ENCODE measurements at places on chromosomes 5 and 9.

GRCh38 chr9:74245866-74246497 lies 251.2 kb upstream of the RORB start:
- DNase-seq: no peak

- DNase-seq: no peak
Observed at GRCh38 chr9:77661566-77662085, 13.5 kb upstream of the GNA14 start.

DNA sequence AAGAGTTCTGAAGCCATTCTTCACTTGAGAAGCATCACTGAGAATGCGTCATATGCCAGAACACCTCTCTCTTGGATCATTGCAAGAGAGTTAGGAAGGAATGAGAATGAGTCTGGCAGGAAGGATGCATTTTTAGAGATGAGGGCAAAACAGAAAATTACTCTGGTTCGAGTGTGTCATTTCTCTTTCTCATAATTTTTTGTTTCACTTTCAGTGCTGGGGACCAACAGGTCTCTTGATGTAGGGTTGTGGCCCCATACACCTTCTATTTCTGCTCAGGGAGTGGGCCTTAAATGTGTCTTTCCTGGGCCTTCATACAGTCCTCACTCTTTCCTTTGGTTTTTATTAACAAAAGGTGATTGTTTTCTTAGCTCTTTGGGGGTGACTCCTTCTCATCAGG lies 302.4 kb downstream of the NR3C1 start:
- DNase-seq: no peak

GRCh38 chr5:33690374-33691135 lies 201.2 kb downstream of the ADAMTS12 start:
- DNase-seq: no peak

- no peak for DNase-seq
Observed at GRCh38 chr5:133742431-133742988, 130.2 kb upstream of the FSTL4 start.

- DNase-seq: no peak
Observed at GRCh38 chr9:122005597-122005996, 87.5 kb downstream of the TTLL11 start.

DNA sequence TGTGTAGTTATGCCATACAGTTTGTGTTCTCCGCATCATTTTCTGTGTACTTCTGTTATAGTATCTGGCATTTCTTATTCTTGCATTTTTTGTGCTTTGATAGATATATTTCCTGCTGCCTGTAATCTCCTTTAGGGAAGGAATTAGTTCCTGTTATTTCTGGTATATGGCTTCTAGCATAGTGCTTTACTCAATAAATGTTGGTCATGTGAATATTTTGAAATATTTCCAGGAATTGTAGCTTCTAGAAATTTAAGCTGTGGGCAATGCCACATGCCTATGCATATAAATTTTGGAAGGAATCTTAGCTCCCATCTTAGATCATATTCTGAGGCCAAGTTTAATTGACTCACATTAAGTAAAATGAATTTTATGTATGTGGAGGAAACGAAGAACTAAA lies 11.5 kb upstream of the PRRC1 start:
- DNase-seq: no peak

DNA sequence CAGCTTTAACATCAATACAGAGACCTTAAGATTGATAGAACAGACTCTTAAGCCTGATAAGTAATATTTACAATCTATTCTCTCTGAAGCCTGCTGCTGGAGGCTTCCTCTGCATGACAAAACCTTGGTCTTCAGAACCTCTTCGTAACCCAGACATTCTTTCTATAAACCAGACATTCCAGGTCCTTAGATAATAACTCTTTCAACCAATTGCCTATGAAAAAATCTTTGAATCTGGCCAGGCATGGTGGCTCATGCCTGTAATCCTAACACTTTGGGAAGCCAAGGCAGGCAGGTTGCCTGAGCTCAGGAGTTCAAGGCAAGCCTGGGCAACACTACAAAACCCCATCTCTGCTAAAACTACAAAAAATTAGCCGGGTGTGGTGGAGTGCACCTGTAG lies 327.8 kb downstream of the ENC1 start:
- no peak for DNase-seq

- DNase-seq: no peak
Observed at GRCh38 chr5:133284306-133284705, 232.5 kb downstream of the HSPA4 start.

GRCh38 chr5:135208903-135209721 lies 175.1 kb upstream of the PITX1 start:
- no peak for DNase-seq

GRCh38 chr5:33840927-33841547 lies 50.8 kb downstream of the ADAMTS12 start:
- no peak for DNase-seq

DNA sequence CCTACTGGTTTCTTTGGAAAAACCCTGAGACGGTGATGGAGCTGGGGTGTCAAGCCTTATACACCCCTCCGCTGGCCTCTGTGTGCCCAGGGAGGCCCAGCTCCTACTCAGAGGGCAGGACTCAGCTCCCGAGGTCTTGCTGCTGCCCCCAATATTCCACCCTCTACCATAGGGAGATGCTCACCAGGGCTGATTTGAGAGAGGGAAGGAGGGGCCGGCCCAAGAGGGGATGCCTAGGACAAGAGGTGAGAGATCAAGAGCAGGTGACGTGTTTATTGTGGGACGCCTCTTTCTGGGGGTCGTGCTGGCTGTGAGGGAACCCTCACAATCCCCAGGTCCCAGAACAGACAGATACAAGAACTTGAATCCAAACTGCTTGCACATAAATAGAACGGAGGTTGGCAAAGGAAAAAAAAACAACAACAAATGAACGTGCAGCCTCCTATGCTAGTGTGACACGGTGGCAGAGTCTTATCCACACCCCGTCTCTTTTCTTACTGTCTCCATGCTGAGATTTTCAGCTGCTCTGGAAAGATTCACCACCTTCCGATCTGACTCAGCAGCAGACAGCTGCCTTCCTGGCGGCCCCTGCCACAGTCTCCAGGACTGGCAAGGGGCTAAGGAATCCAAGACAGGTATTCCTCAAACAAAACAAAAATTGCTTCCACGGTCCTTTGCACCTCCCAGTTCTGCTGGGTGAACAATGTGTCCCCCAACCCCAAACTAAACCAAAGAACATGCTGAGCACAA lies 22.3 kb downstream of the FABP6 start:
- DNase-seq: no peak

GRCh38 chr9:76906647-76906975 lies 697 bp upstream of the PRUNE2 start:
- no peak for DNase-seq

- DNase-seq: peak; percentile 36
Observed at GRCh38 chr5:140402258-140403074, 833 bp downstream of the ANKHD1 start.

- DNase-seq: no peak
Observed at GRCh38 chr5:125576822-125577221, 830.4 kb upstream of the ZNF608 start.

DNA sequence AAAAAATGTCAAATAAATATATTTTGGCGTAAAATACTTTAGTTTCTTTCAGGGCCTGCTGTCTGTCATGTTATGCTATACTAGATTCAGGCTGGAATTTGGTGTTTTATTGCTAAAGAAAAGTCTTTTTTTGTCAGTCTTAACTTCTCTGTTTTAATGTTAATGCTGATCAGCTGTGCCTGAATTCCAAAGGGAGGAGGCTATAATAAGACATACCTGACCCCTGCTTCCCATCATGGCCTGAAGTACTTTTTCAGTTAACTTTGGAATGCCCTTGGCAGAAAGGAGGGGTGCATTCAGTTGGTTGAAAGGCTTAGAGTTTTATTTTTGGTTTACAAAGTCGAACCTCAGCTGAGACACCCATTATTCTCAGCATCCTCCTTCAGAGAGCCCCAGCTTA lies 58.1 kb upstream of the PANK3 start:
- DNase-seq: no peak

- no peak for DNase-seq
Observed at GRCh38 chr5:44321144-44321725, 68.0 kb downstream of the FGF10 start.

GRCh38 chr9:68706363-68707201 lies 1.5 kb downstream of the PIP5K1B start:
- no peak for DNase-seq

GRCh38 chr9:136851941-136852663 lies at the start of gene MAMDC4:
Gene MAMDC4, plus strand, starts transcription at chr9:136852346. Its CDS starts 71 bp downstream, at chr9:136852417.
- no peak for DNase-seq

DNA sequence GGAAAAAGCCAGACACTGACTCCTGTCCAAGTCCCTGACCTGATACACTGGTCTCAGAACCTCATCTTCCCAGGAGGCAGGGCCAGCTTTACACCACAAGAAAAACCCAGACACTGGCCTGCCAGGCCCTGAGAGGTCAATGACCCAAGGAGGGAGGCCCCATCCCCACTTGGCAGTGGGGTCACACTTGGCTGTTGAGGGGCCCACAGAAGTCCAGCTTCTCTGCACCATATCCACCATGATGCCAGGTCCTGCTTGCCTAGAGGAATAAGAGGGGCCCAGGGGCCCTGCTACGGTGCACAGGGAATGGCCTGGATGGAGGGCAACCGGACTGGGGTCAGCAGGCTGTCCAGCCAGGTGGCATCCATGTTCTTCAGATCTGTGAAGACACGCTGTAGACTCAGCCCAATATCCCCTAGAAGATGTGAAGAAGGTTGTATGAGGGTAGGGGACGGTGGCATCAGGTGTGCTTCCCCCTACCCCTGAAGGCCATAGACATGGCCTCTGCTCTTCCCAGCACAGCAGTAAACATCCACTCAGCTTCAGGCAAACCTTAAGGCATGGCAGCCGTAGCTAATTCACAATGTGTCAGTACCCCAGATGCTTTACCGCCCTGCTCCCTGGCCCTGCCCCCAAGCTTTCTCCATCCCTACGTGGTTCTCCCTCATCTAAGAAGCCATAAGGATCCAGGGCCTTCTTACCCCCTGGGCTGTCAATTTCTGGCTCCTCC lies 6.7 kb downstream of the IRF1 start:
- DNase-seq: no peak

DNA sequence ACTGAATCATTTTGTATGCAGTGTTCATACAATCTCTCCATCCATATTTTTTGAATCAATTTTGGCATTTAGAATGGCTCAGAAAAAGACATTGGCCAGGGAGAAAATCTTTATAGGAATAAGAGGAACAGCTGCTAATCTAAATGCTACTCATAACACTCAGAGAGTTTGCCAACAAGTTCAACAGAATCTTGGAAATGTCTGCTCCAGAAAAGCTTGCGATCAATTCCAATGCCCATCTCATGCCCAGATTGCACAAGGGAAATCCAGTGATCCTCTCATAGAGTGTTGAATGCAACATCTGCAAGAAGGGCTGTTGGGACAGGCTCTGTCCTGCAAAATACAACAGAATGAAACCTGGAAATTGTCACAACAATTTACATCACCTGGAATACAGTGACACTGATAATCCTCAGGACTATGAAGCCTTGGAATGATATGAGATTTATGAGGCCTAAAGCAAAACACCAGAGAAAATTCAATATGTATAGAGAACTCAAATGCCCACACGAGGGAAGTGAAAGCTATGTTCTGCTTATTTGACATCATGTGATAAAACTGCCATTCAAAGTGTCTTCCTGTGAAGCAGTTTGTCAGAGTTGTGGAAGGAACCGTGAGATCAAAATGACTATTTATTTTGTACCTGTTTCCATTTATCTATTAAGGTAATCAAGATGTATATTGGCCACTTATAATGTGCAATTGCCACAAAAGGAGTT lies 190.1 kb downstream of the PARP8 start:
- no peak for DNase-seq

GRCh38 chr9:98933185-98933584 lies 10.5 kb upstream of the COL15A1 start:
- no peak for DNase-seq

DNA sequence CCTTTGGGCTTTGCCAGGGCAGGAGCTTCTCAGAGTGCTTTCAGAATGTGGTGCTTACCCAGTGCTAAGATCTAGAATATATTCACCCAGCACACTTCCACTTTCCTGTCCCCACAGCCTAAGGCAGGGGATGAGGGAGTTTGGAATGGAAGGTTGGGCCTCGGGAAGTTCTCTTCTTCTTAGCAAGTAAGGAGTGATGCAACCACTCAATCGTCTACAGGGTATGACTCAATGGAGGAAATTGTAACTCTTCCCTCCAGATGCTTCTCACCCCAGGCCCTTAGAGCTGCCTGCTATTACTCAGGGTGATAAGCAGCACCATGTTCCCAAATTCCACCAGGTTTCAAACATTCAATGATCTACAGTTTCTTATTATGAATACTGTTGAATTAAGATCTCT lies 30.8 kb upstream of the AGGF1 start:
- DNase-seq: no peak

DNA sequence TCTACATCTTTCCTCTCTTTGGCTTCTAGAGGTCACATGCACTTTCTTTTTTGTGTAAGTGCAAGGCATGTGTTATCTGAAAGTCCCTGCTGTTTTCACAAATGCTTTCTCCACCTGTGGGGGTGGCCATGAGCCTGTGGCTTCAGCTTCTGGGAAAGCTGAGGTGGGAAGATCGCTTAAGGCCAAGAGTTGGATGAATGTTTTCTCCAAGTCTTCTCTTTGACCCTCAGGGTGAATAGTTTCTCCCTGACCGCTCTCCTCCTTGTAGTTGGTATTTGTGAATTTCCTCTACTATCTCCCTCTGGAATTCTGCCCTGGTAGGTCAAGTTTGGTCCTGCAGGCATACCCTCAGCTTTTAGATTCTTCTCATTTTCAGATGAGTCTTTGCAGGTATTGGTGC lies 74.2 kb downstream of the UGCG start:
- DNase-seq: no peak

- no peak for DNase-seq
Observed at GRCh38 chr5:57299986-57300385, 126.1 kb downstream of the GPBP1 start.

- no peak for DNase-seq
Observed at GRCh38 chr9:31839273-31839672, 545.2 kb upstream of the ACO1 start.

- no peak for DNase-seq
Observed at GRCh38 chr9:12352045-12352315, 341.2 kb upstream of the TYRP1 start.

Measured in stimulated activated CD4-positive, alpha-beta T cell treated with anti-CD3 and anti-CD28 coated beads, Interleukin-1b, Interleukin-23, amount 100 ng/mL, for 4 hours (primary cell).